Bone marrow (tissue), 2 donors: ENCODE measurements at places on chromosomes 2 and 18.

GRCh38 chr2:20190876-20191713, 33.8 kb downstream of the SDC1 start:
- DNase-seq = no peak

GRCh38 chr2:102057502-102058292, 65.9 kb downstream of the IL1R2 start:
- DNase-seq = no peak

DNA sequence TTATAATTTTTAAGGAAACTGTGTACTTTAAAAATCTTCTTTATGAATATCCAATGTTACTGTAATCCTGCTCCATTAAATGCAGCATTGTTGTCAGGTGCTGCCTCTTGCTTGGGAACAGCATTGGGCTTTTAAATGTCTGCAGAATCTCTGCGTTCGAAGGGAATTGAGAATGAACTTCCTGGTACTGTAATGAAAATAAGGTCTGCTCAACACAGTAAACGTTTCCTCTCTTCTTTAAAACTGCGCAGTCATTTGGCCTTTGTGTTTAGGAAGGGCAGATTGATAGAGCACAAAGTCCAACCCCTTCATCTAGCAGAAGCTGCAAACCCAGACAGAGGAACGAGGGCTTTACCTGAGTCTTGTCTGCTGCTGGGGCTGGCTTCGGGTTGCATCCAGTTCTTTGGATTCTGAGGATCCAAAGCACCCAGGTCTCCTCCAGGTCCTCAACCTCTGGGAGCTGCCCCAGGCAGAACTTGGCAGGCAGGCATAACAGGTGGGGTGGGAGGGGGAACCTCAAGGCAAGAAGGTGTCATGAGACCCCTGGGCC, 104.5 kb downstream of the UGGT1 start:
- DNase-seq = peak; percentile 49

- no peak for DNase-seq
Measured at GRCh38 chr2:61631321-61631720, 93.2 kb upstream of the XPO1 start.

DNA sequence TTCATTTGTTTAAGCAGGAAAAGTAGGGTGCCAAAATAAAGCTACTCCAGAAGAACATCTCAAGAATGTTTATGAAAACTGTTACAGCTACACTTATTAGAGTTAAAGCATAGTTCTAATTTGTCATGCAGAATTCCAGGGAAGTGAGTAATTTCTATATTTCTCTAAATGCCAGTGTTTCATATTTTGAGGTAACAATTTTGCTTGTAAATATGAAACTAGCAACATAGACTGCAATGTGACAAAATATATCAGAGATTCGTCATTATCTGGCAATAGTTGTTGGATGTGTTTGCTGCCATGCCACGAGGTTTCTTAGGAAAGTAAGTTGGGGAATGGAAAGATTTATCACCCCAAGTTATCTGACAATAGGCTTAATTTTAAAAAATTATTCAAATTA, 424.1 kb upstream of the ZEB2 start:
- DNase-seq = no peak

DNA sequence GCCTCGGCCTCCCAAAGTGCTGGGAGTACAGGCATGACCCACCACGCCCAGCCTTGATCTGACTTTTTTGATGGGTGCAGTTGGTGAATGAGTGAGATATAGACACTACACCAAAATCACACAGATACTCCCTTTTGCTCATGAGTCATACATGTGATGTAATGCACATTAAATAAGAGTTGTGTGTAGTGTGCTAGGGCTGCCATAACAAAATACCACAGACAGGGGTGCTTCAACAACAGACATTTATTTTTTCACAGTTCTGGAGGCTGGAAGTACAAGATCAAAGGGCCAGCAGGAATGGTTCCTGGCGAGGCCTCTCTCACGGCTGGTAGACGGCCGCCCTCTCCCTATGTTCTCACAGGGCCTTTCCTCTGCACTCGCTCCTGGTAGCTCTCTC, 46.6 kb downstream of the GBX2 start:
- DNase-seq = no peak

DNA sequence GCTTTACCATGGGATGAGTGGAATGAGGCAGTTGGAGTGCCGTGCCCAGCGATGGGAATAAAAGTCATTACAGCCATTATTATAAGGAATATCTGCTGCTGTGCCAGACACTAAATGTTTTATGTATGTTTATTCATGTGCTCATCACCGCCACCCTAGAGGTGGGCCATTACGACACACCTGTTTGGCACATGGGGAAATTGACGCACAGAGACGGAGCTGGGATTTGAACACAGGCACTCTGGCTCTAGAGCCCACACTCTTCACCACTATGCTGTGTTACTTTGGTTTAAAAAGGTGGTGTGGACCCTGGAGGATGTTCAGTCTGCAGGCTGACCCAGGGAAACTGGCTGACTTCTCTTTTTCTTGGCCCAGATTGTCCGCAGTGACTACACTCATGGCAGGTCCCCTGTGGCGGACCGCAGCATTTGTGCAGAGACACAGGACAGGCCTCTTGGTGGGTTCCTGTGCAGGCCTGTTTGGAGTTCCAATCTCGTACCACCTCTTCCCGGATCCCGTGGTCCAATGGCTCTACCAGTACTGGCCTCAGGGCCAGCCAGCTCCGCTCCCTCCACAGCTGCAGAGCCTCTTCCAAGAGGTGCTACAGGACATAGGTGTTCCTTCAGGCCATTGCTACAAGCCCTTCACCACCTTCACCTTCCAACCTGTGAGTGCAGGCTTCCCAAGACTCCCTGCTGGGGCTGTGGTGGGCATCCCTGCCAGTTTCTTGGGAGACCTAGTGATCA, 1.6 kb downstream of the TMEM177 start:
- DNase-seq = no peak

- DNase-seq = no peak
Measured at GRCh38 chr2:19300961-19301360, 57.5 kb downstream of the OSR1 start.

DNA sequence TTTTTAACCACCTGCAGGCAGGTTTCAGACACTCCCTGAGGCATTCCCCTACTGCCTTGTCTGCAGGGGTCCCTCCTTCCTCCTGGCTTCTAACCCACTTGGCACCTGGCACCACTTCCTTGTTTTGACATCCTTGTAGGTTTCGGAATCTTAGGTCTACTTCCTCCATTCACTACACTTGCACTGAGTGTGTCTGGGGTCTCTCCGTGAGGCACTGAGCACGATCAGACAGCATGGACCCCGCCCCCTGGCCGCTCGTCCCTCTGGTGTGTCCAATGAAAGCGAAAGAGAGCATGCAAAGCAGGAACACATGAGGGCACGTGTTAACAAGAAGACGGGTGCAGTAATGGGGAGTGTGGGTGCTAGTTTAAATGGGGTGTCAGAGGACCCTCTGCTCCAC, 63.8 kb downstream of the HAUS1 start:
- DNase-seq = peak; percentile 78

GRCh38 chr2:184517402-184517801, 80.9 kb upstream of the ZNF804A start:
- DNase-seq = no peak

DNA sequence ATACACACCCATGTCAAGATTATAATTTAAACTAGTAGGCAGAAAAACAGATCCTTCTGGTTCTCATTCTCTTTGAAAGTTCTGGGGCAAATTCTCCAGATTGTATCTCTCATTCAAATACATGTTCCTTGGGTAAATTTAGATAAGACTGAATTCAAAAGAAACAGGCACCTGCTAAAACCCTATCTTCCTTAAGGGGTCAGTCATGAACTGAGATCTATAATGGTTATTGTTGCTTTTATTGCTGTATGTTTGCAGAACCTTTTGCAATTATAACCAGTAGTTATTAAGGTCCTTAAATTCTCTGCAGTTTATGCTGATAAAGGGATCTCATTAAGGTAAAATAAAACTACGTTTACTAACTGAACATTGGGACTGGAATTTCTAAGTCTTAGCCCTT, 83.5 kb downstream of the MYO5B start:
- DNase-seq = no peak

DNA sequence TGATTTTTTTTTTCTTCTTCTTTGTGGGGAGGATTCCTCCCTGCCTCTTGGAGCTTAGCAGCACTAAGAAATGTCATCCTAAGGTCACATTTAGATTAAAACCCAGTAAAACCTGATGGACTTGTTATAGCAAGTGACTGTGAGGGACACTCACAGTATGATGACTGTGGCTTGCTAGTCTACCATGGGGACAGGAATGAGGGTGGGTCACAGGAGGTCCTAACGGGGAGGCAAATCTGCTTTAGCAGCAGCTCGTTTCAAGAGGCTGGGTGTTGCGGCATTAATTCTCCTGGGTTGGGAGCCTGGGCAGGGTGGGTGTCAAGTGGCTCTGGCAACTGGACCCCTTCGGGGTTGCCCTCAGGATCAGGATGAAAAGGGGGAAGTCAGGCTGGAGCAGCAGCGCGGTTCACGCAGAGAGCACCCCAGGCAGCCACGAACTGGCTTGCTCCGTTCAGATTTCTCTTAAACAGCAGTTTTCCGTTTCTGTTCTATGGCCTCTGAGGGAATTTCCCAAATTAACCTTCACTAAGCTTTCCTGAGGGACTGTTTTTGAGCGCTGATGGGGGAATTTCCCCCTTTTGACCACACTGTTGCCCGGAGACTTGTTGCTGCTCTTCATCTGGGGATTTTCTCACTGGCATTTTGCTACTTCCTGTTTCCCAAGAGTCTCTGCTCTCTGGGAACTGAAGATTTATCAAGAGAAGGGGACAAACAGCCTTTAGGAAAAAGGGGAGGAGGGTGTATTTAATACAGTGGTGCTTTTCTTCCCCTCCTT, 59.8 kb upstream of the PELI1 start:
- DNase-seq = peak; percentile 56

- no peak for DNase-seq
Measured at GRCh38 chr18:23468753-23469459, 15.8 kb downstream of the RIOK3 start.

- DNase-seq = no peak
Measured at GRCh38 chr18:4468511-4468910, 13.4 kb upstream of the DLGAP1 start.

GRCh38 chr2:241430178-241430577, 74.1 kb downstream of the FARP2 start:
- DNase-seq = no peak

DNA sequence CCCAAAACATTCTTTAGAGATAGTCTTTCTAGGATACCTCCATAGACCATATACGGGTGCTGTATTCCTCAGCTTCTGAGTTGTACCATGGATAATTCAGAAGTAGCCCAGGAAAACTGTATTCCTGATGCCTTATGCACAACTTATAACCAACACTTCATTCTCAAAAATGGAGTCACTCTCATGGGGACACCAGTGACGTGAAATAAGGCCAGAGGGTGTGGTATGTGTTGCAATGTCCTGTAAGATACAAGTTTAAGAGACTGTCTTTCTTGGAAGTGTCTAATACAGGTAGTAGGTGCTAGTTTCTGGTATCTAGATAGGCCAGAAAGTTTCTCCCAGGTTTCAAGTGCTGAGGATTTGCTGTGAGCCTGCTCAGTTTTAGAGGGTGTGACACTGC, 36.1 kb downstream of the COX7A2L start:
- no peak for DNase-seq

- DNase-seq = no peak
Measured at GRCh38 chr18:59382383-59382782, 23.3 kb upstream of the LMAN1 start.

DNA sequence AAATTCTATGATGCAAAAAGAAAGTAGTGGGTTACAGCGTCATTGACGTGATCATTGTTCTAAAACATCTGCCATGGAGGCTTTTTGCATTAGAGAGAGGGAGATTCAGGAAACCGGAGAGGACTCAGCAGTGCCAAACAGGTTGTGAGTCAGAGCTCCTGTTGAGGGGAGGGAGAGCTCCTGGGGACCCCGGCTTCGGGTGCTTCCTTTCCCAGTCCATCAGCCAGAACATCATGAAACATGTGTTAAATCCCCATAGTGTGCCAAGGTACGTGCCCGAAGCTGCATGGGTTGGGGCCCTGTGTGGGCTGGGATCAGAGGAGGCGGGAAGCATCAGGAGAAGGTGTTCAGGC, 791 bp upstream of the CYRIA start:
- peak; percentile 76 for DNase-seq

DNA sequence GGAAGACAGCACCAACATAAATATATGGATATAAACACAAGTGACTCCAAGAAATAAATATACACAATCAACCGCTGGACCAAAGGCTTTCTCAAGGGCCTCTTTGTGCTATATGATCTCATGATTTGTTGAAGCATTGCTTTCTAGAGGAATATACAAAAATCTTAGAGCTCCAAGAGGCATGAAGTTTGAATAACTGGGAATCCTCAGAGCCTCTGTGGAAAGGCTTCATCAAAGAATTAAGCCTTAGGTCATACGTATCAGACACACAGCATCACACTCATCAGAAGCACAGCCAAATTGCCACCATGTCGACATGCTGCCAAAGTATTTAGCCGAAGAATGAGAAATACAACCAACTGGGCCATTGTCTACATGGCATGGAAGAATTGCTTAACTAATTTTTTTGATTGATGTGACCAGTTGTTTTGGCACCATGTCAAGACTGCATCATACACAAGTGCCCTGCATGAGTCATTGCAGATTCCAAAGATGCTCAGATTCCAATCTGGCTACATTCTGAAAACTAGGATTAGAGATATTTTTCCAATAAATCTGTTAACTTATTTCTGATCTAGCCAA, 860.6 kb upstream of the ZEB2 start:
- DNase-seq = no peak

DNA sequence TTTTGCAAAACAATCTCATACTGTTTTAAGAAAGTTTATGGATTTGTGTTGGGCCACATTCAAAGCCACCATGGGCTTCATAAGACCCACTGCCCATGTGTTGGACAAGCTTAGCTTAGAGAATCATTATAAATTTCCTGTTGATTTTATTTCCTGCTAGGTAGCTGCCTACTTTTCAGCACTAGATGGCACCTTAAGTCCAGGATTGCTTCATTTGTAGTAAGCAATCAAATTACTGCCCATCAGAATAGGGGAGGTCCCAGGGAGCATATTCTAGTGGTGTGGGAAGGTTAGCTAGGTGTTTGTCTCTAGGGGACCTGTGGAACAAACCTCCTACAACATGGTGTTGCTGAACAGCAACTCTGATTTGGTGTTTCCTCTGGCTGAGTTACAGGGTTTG, 11.0 kb upstream of the DCDC2C start:
- DNase-seq = no peak

GRCh38 chr2:226674123-226674522, 125.5 kb downstream of the IRS1 start:
- DNase-seq = no peak

GRCh38 chr18:64678048-64678447, 529.2 kb upstream of the LINC00305 start:
- no peak for DNase-seq

DNA sequence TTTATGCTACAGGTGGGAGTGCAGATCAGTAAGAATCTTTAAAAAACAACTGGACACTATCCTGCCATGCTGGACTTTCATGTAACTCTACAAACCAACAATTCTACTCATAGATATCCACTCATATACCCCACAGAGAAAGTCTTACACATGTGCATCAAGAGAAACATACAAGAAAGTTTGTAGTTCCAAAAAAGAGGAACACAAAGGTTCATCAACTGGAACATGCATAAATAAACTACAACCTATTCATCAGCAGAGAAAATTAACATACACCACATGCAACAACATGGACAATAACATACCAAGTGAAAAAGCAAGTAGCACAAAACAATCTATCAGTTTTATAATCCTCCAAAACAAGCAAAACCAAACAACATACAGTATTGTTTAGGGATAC, 17.0 kb downstream of the TCF4 start:
- DNase-seq = no peak
